ENCODE measurements at places on chromosomes 11 and 22.

DNA sequence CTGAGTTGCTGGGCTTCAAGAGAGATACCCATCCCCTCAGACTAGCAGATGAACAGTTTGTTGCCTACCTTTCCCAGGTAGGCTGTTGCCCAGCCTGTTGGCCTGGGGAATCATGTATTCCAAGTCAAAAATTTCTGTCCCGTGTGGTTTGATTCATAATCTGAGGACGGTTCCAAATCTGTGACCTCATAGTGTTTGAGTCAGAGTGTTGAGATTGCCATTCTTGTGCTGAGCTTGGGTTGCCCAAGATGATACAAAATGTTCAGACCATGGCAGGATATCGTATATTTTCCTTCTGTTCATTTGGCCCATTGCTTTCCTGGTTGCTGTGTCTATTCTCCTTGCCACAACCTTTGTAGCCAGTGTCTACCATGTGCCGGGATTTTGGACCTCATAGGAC, 64.3 kb downstream of the CYB5R2 start:
- no peak for DNase-seq

DNA sequence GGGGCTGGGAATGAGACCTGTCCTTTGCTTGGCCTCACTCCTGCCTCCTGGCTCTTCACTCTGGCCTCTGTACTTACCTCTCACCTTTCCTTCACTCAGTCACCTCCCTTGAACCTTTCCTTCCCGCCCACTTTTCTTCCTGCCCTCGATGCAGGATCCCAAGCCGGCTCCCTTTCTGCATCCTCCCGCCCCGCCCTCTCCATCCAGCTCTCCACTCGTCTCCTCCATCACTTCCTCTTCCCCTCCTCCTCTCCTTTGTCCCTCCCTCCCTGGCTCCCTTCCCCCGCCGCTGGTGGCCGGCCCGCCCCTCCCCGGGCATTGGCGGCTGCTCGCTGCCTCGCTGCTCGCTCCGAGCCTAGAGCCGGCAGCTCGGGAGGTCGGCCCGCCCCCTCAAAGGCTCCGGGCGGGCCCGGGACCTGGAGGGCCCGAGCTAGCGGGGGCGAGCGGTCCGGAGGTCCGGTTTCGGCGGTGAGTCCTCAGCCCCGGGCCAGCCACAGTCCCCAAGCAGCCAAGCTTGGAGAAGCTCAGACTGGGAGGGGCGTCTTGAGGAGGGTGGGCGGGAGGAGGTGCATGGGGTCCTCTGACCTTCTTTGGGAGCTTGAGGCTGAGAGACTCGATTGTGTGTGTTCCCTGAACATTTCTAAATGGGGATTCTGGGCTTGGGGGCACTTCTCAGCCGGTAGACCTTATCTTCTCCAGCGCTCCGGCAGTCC, 13.8 kb downstream of the PHLDB1 start:
- DNase-seq = no peak

GRCh38 chr22:19876314-19876940, 21.8 kb upstream of the GNB1L start:
- no peak for DNase-seq

DNA sequence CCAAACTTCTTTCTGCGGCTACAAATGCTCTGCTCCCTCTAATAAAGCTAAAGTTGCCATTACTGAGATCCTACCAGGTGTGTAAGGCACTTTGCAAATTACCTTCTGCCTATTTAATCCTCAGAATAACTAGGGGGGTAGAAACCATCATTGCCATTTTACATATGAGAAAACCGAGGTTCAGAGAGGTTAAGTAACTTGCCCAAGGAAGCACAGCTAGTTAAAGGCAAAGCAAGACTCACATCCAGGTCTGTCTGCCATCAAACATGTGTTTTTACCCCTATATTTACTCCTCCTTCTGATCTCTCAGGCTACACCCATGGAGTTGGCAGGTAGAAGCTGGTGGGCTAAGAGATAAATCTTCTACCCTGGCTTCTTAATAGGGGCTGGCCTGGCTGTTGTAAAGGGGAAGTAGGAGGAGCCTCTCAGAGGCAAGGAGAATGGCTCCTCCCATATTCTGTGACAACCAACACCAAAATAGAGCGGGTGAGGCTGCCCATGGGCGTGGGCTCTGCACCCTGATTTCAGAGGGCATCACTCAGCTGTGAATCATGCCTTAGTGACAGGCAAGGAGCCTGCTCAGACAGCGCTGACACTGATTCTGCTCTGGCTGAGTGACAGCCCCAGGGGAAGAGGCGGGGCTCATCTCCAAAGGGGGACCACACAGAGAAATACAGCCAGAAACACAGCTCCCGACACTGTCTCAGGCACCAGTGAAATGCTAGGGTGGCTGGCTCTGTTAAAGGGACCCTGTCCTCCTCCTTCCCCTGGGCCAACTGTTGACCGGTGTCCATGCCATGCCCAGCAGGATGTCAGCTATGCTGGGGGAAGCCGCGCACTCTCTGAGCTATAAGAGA, 106.8 kb downstream of the ABTB2 start:
- DNase-seq = peak; percentile 63

DNA sequence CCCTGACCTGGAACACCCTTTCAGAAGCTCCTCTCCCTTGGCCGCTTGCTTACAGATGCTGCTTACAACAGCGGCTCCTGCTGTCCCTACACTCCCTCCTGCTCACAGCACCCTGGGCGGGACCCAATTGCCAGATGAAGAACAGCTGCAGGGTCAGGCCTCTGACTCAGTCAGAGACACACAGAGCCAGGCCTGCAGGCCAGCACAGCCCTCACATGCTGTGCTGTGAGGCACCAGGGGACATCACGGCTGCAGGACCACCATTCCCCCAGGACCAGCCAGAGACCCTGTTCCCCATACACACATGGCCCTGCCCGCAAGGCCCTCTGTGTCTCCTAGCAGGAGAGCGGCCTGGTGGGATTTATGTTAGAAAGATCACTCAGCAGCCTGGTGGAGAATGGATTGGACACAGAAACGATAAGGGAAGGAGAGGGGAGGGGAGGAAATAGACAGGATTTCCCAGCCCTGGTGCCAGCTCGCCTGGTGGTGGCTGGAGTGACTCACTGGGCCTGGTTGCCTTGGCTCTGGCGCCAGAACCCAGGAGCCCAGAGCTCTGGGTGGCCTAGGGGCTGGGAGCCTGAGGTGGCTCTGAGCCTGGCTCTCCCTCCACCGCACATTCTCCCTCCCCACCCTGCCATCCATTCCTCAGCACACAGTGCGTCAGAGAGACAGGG, 6.7 kb downstream of the CAPN5 start:
- peak; percentile 10 for DNase-seq

- DNase-seq = no peak
These were observed 13.2 kb downstream of the MPZL3 start for GRCh38 chr11:118238929-118239328.

- DNase-seq = no peak
These were observed 2.3 kb downstream of the CYB5R3 start for GRCh38 chr22:42646569-42647525.

- no peak for DNase-seq
These were observed 11.9 kb downstream of the SLC25A18 start for GRCh38 chr22:17575151-17575550.

DNA sequence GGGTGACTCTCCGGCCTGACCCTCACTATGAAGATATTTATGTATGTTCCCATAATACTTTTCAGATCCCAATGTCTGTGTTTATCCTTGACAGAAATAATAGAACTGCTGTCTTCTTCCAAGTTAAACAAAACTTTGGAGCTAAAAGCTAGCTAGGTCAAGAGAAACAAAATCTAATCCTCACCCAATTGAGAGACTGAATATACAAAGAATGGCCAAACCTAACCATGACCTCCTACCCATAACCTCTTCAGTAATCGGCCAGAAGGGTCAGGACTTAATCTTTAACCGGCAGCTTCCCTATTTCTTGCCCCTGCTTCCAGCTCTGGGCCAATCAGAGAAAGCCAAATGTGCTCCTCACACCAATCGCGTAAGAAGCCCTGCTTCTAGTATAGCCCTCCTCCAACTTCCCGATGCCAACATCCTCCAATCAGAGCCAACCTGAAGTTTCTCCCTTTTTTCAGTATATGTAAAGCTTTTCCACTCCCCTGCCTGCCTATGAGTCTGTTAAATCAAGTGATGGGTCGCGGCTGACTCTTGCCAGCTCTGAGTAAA, 1.7 kb upstream of the DDX6 start:
- DNase-seq = peak; percentile 29

GRCh38 chr22:42906605-42907348, 49.7 kb upstream of the ARFGAP3 start:
- DNase-seq = no peak

- peak; percentile 47 for DNase-seq
These were observed 1.0 kb downstream of the POU2AF3 start for GRCh38 chr11:111299101-111300026.

GRCh38 chr22:37172266-37173245, 15.5 kb downstream of the C1QTNF6 start:
- DNase-seq = peak; percentile 5

DNA sequence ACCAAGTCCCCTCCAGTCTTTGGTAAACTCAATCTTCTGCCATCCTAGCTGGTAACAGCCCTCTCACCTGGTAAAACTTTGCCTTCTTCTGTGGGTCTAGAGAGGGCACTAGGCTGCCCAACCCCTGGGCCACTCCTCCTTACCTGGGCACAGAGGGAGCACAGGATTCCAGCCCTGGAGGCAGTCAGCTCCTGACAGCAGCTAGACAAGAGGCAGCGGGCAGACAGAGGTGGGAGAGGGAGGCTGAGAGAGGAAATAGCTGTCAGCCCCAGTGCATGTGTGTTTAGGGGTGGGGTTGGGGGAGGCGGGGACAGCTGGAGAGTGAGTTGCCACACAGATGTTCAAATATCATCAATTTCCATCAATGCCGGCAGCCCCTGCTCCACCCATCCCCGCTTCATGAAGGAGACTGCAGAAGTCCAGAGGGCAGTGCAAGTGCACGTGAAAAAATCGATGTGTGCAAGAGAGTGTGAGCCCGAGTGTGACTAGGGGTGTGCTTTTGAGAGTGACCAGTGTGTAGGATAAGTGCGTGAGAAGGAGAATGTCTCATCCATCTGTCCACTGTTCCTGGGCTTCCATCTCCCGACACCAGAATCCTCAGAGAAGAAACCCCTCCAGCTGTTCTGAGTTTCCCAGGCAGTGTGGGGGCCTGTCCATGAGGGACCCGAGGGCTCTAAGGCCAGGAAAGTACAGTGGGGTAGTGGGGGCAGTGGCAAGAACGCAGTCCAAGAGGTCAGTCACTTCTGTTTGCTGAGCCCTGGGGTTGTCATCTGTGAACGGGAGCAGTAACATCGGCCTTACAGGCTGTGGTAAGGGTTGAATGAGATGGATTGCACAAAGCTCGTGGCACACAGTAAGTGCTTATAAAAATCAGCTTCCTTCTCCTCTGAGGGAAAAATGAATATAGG, at the start of gene PTGDR2:
Gene PTGDR2 (minus strand): TSS at position 225 of the 908 bp plus-strand sequence. CDS start 2,228 bp downstream, outside the sequence.
- no peak for DNase-seq
